Suppressor macrophage treated with lipopolysaccharide for 4 hours (primary cell): ENCODE measurements at places on chromosomes 2 and 18.
A peak's percentile ranks its signal among the peaks of the same experiment; 100 is the strongest.

DNA sequence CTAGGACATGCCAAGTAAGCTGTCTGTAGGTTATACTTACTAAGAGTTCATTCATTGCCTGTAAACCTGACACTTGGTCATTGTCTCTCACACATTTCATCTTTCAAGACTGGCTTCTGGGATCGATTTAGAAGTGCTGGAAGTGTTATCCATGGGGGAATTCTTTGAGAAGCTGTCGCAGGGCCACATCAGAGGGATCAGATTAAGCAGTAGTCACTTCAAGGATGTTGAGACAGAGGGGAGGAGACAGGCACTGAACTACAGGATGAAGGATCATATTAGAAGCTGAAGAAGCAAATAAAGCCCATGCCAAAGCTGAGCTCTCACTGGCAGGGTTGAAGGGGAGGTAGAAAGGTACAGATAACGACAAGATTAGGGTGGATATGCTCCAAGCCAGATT, 49.0 kb downstream of the CDK15 start:
- DNase-seq = no peak

- DNase-seq = no peak
These were observed 43.1 kb downstream of the MOGAT1 start for GRCh38 chr2:222714361-222715241.

DNA sequence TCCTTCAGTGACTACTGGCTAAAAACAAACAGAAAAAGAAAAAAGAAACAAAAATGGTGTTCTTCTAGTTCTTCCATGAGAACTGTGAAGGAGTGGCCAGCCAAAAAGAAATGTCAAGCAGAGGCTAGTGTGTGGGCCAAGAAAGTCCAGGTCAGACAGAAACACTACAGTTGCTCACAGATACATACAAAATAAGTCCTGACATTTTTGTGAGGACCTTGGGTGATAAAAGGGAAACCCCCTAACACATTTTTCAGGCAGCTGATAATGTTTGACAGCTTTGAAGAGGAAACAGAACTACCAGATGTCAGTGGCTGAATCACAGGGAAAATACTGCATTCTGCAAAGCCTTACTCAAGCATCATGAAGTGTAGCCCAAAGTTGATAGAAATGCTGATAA, 28.1 kb downstream of the ARHGAP25 start:
- DNase-seq = peak; percentile 90

DNA sequence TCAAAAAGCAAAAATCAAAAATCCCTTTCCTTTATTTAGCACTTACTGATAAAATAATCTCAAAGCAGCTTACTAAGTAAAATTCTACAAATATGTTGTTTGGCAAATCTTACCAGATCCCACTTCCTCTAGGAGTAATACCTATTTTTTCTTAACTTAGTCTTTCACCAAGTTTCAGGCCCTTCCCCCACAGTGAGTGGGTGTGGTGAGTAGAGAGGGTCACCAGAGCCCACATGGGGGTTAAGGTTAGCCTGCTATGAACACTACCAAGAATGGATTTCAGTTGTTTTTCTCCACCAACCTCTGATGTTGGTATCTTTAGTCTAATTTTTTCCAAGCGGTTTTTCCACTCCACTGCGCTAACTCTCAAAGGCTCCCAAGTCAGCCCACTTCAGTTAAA, 23.2 kb downstream of the PIAS2 start:
- no peak for DNase-seq

GRCh38 chr2:113083296-113083695, 15.5 kb downstream of the IL1F10 start:
- DNase-seq = peak; percentile 98

DNA sequence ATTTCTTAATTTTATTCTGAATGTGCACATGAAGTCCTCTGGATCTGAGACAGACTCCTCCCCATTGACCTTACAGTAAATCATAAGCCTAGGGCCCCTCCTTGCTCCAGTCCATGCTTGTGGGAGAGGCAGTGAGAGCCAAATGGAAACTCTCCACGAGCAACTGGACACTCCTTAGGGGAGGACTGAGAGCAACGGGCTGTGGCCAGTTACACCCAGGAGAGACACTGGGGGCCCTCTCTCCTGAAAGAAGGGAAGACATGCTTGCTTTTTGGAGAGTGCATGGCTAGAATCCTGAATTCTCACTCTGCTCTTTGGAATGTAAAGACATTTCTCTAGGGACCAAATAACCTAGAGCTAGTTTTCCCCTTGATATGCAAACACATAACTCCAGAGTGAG, 49.0 kb upstream of the BIN1 start:
- DNase-seq = no peak

DNA sequence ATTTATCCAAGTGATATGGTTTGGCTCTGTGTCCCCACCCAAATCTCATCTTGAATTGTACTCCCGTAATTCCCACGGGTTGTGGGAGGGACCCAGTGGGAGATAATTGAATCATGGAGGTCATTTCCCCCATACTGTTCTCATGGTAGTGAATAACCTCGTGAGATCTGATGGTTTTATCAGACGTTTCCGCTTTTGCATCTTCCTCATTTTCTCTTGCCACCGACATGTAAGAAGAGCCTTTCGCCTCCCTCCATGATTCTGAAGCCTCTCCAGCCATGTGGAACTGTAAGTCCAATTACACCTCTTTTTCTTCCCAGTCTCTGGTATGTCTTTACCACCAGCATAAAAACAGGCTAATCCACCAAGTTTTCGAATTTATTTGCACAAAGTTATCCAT, 20.3 kb upstream of the CHST10 start:
- DNase-seq = no peak

DNA sequence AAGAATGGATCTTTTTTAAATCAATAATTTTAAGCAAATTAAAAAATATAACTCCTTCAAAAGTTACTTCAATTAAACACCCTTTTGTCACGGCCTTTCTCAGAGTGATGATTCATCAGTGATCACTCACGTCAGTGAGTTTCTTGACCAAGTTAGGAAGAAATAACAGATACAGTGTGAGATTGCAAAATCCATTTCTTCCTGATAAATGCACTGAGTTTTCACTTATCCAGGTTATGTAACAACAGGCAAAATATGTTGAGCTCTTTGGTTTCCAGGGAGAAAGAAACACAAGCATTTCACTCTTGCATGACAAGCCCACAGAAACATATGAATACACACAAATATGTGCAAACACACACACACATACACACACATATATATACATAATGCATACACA, 195.9 kb upstream of the CYRIA start:
- peak; percentile 80 for DNase-seq
